ENCODE measurements at places on chromosomes 7 and 10. TPM values are rescaled to one million over a fixed set of nuclear protein-coding genes. Genes with fewer than 3 reads are reported as not detected.

The KLF14 gene
- total RNA-seq: not detected

DNA sequence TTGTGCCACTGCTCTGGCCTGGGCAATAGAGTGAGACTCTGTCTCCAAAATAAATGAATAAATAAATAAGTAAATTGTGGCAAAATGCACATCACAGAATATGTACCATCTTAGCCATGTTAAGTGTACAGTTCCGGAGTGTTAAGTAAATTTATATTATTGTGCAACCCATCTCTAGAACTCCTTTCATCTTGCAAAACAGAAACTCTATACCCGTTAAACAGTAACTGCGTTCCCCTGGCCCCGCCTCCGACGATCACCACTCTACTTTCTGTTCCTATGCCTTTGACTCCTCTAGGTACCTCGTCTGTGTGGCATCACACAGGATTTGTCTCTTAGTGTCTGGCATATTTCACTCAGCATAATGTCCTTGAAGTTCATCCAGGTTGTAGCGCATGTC lies 356.4 kb upstream of the FOXK1 start:
- no peak for DNase-seq
- H3K4me3 ChIP-seq: no peak overlapping the region
- no peaks in the 10 kb centered on the region for H3K4me1 ChIP-seq
- H3K36me3 ChIP-seq: no peaks in the 10 kb centered on the region
- no peak overlapping the region for H3K27ac ChIP-seq

The FKBP6 gene
- not detected for total RNA-seq

DNA sequence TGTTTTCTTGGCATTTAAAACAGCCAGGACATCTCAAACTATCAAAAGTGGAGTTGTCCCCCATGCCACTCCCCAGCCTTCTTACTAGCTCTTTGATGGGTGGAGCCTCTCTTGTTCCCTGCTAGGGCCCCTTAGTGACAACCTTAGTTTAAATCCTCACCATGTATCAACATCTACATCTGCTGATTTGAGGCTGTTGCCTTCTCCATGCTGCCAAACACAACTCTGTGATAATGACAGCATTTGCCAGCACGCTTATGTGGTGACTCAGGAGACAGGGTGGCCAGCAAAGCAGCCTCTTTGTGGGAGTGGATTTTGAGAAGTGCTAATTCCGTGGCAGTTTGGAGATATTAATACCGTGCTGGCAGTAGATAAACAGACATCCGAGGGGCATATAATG lies 145.4 kb downstream of the LRRC4 start:
- peaks cover 38% of the 10 kb centered on the region for H3K4me1 ChIP-seq
- no peaks in the 10 kb centered on the region for H3K27me3 ChIP-seq
- no peak overlapping the region for H3K27ac ChIP-seq
- no peak overlapping the region for H3K4me3 ChIP-seq
- peaks cover 17% of the 10 kb centered on the region for H3K36me3 ChIP-seq
- DNase-seq: no peak

The C7orf57 gene
- not detected for total RNA-seq

GRCh38 chr10:71740069-71740653 lies 20.6 kb upstream of the C10orf105 start:
- peaks cover 41% of the 10 kb centered on the region for H3K4me1 ChIP-seq
- H3K4me3 ChIP-seq: no peak overlapping the region
- peaks cover 15% of the 10 kb centered on the region for H3K36me3 ChIP-seq
- H3K27ac ChIP-seq: no peak overlapping the region

DNA sequence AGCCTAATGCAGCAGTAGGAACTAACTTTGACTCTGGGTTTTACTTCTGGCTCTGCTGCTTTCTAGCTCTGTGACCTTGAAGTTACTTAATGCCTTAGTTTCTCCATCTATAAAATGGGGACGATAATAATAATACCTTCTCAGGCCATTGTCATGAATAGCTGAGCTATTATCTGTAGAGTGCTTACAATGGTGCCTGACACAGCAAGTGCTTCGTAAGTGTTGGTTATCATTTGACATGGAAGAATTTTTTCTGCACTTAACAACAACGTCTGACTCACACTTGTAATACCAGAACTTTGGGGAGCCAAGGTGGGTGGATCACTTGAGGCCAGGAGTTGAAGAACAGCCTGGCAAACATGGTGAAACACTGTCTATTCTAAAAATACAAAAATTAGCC lies 140.5 kb downstream of the ARL4A start:
- DNase-seq: no peak
- H3K4me1 ChIP-seq: no peaks in the 10 kb centered on the region
- no peak overlapping the region for H3K27ac ChIP-seq
- H3K4me3 ChIP-seq: no peak overlapping the region
- no peaks in the 10 kb centered on the region for H3K36me3 ChIP-seq
- no peaks in the 10 kb centered on the region for H3K27me3 ChIP-seq

- H3K27me3 ChIP-seq: no peaks in the 10 kb centered on the region
- peaks cover 72% of the 10 kb centered on the region for H3K4me1 ChIP-seq
- no peak for DNase-seq
- H3K4me3 ChIP-seq: no peak overlapping the region
Observed at GRCh38 chr7:30894866-30895605, 16.6 kb upstream of the AQP1 start.

The NEBL gene
- 3.5 TPM for total RNA-seq

DNA sequence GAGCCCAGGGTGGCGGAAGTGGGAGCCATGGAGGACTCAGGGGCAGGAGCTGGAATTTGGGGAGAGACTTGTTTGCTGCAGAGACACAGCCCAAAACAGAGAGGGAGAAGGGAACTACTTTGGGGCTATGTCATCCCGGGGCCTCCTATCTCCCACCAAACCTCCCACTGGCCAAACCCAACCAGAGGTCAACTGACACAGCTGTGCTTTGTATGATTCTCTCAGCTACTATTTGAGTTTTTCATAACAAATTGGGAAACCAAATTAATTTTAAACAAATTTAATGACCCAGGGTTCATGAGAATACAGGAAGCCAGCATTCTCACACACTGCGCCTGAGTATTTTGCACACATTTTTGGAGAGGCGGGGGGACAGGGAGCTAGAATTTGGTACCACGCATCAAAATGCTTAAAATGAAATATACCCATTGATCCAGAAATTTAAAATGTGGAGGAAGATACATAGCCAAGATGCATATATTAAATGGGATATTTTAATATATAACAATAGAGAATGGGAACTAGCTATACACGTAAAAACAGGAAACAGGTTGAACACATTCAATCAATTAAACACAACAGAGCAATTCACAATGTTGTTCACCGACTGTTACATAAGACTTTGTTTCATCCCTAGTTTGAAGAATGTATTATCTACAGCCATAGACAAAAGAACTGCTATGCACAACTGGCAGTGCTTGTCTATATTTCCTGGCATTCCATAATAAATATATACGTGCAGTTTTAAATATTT lies 105.3 kb downstream of the PARD3 start:
- no peaks in the 10 kb centered on the region for H3K27me3 ChIP-seq
- no peak overlapping the region for H3K27ac ChIP-seq
- peaks cover 90% of the 10 kb centered on the region for H3K4me1 ChIP-seq
- no peaks in the 10 kb centered on the region for H3K36me3 ChIP-seq
- no peak for DNase-seq

The PNLIPRP1 gene
- total RNA-seq: not detected

DNA sequence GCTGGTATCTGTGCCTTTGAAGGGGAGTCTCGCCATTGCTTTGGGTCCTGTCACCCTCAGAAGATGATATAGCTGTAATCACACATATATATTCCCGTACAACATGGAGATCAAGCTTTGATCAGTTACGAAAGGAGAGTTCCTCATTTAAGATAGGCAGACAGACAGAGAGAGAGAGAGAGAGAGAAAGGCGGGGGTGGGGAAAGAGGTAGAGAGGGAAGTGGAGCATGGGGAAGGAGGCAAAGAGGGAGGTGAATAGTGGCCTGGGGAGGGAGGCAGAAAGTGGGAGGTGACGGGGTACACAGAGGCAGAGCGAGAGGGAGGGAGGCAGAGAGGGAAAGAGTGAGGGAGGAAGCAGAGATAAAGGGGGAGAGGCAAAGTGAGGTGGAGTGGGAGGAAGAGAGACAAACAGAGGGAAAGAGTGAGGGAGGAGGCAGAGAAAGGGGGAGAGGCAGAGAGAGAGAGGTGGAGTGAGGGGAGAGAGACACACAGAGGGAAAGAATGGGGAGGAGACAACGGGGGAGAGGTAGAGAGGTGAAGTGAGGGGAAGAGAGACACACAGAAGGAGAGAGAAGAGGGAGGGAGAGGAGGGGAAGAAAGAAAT lies 44.6 kb upstream of the C1QL3 start:
- no peak overlapping the region for H3K4me3 ChIP-seq
- no peak for DNase-seq
- H3K36me3 ChIP-seq: no peaks in the 10 kb centered on the region
- H3K27ac ChIP-seq: no peak overlapping the region
- H3K4me1 ChIP-seq: no peaks in the 10 kb centered on the region

The FGFR2 gene
- 58.6 TPM for total RNA-seq
